ENCODE measurements at places on chromosomes 4 and X.
A peak's percentile ranks its signal among the peaks of the same experiment; 100 is the strongest.

DNA sequence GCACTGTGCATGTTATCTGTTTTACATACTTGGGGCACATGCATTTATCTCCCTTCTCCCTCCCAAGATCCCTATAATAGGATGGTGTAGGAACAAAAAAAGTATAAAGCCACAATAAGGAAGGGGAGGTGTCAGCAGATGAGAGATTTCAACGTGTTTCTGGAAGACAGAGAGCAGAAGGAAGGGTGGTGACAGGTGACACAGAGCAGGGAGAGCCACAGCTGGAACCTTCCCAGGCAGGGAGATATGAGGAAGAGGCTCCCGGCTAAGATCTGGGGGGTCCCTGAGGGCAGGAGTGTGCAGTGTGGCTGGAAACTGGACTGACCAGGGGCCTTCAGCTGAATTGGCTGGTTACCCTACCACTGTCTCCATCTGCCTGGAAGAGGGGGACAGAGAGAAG lies 107.4 kb downstream of the BCOR start:
- no peak for DNase-seq

GRCh38 chrX:54675762-54676161 lies 122.3 kb downstream of the ITIH6 start:
- no peak for DNase-seq

GRCh38 chr4:146236216-146236615 lies 21.9 kb downstream of the REELD1 start:
- no peak for DNase-seq

DNA sequence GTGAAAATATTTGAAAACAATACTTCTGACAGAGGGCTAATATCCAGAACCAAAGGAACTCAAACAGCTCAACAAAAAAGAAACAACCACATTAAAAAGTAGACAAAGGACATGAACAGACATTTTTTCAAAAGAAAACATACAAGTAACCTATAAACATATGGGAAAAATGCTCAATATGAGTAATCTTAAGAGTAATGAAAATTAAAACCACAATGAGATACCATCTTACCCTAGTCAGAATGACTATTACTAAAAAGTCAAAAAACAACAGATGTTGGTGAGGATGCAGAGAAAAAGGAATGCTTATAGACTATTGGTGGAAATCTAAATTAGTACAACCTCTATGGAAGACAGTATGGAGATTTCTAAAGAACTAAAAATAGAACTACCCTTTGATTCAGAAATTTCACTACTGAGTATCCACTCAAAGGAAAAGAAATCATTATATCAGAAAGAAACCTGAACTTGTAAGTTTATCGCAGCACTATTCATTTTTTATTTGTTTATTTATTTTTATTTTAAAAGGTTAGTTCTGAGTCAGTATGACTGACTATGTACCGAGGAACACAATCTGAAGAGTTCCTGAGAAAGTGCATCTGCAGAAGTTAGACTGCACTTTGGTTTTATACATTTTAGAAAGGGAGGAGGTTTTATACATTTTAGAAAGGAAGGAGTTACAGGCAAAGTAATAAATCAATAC lies 231.3 kb downstream of the INPP4B start:
- DNase-seq, result peak; percentile 71

DNA sequence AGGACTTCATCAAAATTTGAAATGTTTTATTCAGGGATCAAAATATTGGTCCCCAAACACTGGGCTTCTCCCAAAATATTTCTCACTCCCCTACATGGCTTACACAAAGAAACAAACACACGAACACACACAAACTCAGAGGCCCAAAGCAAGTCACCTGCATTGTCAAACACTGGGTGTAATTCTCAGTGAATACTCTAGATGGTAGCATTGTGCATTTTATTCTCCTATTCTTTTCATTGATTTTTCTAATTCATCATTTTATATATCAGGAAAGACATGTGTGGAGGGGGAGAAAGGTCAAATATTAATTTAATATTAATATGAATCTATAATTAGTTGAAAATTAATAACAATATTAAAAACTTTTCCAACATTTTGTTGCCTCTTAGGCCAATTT lies 72.3 kb upstream of the TNMD start:
- no peak for DNase-seq

DNA sequence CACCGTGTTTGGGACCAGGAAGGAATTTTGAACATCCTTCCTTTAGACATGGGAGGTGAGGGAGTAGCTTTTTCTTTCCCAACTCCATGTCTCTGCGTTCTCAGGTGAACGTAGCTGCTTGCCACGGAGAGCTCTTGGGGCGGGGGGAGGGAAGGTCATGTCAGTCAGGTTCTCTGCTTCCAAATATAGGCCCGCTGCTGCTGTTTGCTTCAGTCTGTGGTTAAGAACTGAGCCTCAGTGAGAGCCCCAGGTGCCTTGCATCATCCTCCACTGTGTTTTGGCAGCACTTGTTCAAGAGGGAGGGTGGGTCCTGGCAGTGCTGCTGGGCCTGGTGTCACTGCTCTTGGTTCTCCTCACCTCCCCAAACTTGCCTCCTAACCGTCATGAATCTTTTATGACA lies 46.5 kb downstream of the HADH start:
- DNase-seq, result no peak

DNA sequence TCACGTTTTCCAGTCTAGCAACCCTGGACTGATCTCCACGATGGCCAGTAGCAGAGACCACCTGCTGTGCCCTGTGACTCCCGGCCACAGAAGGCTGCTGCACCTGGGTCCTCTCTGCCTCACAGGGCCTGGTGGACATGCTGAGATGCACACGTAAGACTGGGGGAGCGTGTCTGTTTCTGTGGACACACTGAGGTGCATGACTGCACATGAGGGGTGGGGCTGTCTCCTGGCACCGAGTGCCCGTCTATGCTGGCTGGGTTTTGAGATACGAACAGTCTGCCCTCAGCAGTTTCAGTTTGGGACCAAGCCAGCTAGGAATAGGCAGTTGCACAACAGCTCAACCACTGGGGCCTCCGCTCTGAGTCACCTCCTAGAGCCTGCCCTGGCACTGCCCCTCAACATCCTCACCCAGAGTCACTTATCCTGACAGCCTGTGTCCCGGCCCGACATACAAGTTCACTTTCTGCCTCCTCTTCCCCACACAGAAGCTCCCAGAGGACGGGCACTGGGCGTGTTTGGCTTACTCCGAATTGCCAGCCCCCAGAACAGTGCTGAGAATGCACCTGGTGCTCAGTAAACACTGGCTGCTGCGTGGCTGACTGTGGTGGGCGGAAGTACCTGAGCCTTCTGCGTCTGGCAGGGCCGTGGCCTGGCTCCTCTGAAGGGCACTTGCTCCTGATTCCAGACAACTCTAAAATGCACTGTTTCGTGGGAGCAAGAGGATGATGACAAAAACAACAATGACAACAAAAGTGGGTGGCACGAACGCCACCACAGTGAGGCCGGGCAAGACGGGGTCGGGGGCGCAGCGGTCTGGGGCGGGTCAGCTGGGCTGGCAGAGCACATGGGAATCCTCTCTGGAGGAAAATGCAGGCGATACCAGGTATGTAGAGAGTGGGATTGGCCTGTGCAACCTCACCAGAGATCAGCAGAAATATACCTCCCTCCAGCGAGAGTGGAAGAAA lies 30.9 kb downstream of the RNF212 start:
- peak; percentile 65 for DNase-seq

- DNase-seq, result no peak
These were observed 63.2 kb downstream of the SPIN3 start for GRCh38 chrX:56932106-56932505.

- DNase-seq, result no peak
These were observed 37.7 kb downstream of the NOP14 start for GRCh38 chr4:2925496-2925895.

DNA sequence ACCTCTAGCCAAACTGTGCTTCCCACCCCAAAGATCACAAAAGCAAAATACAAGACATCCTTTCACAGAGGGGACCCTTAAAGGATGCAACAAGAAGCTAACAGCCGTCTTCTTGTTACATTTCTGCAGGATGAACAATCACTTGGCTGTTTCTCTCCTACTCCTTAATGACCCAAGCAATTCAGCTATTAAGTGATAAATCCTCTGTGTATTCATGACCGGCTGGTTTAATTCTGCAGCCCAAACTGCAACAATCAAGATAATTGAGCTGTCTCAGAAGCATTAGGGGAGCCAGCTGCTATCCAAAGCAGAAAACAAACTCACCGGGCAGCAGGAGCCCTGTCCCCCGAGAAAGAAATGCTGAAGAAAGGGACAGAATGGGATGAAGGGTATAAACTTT lies 85.9 kb upstream of the ACSL4 start:
- DNase-seq, result no peak

GRCh38 chr4:60016971-60017370 lies 1183.2 kb upstream of the ADGRL3 start:
- no peak for DNase-seq

GRCh38 chrX:153723351-153724251 lies 586 bp downstream of the BCAP31 start:
- DNase-seq, result peak; percentile 42

DNA sequence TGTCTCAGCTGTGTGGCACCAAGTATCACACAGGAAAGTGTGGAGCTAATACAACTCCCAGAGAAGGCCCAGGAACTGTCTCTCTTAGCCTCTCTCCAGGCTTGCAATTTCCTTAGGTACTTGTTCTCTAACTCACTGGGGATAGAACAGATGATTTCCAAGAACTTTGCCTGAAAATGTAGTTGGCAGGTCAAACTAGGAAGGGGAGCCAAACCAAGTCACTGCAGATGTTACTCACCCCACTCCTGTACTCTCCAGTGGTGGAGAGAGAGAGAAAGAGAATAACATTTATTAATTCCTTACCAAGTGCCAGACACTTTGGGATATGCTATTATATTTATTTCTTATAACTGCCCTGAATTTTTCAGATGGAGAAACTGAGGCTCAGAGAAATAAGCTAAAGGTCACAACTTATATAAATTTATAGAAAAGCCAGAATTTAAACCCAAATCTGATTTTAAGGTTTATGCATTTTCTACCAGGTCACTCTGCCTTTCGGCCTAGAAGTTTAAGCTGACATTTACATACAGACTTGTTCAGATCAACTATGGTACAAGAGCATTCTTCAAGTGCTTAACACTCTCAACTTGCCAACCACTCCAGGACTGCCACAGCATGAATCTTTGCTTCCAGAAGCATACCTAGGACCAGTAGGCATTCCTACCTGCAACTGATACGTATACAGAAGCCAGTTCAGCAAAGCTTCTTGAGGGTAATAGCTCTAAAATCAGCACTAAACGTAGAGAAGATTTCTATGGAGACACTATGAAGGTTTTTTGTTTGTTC lies 248.6 kb upstream of the ETNPPL start:
- DNase-seq, result no peak

DNA sequence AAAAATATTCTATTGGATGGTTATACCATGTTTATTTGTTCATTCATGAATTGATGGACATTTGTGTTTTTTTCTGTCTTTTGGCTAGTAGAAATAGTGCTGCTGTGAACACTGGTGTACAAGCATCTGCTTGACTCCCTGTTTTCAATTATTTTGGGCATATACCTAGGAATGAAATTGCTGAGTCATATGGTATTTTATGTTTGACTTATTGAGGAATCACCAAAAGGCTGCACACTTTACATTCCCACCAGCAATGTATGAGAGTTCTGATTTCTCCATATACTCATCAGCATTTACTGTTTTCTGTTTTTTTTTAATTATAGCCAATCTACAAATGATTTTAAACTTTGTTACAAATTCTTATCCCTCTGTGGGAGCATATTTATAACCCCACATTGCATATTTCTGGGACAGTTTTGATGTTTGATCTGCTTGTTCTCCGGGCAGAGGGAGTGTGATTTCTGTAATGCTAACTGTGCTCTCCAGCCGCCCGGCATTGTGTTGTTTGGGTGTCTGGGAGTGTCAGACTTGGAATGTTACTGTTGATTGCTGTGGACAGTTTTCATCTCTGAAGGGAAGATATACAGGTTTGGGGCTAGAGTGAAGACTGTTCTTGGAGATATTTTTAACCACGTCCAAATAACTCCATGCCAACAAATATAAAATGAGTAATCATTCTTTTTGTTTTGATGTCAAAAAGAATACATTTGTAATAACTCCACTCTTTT lies 60.5 kb upstream of the PGRMC2 start:
- peak; percentile 45 for DNase-seq

DNA sequence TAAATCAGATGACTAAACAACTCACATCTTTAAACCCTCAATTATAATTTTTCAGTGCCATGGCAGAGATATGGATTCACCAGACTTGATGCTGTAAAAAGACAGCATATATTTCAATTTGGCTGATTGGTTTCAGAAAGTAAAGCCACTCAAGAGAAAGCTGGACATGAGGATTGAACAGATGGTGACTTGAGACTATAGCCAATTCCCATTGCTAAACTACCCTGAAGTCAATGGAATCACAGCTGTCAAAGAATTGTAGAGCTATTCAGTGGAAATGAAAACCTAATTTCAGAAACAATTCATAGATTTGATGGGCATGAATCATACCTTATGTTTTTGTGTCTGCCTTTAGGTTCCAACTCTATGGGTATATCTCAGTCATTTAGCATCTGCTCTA lies 510.6 kb upstream of the BOD1L1 start:
- no peak for DNase-seq

DNA sequence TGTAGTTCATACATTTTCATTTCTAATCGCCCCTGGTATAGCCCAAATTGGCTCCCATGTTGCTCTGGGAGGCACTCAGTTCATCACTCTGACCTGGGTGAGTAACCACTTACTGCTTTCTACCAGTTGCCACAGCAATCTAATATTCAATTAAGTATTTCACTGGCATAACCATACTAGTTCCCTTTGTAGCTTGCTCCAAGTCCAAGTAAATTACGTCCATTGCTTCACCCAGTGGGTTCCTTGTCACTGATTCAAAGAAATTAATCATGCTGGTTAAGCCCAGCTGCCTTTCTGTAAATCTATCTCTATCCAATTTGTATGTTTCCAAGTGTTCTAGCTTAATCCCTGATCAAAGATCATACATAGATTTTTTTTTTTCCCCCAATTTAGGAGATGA lies 92.0 kb upstream of the CBR4 start:
- no peak for DNase-seq

DNA sequence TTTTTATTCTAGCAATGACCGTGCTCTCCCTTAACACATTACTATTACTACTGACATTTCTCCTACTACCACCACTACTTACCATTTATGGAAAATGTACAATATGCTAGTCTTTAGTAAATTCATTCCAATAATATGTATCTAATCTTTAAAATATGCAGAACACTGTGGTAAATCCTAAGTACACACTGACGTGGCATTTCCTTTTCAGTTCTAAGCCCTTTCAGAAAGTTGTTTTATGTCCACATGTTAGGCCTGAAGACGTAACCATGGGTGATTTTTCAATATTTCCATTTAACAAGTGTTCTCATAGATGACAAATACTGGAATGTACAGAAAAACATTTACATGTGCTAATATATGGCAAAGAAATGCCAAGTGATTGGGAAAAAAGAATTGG lies 268.6 kb upstream of the SLIT2 start:
- DNase-seq, result peak; percentile 96

DNA sequence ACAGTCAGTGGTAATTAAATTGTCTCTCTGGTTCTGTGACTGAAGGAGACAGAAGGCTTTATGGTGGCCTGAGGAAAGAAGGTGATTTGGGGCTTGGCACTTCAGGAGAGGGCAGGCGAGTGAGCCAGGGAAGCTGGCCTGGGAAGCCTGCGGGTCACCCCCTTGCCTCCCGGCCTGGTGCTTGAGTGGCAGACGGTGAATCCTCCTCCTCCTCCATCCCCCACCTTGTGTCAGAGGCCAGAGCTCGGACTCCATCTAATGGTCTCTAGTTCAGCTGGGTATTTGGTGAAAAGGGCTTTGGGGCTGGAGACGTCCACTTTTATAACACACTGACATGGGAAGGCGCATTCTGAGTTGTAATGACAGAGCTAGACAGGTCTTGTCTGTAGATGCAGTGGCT lies 8.7 kb downstream of the TMEM187 start:
- no peak for DNase-seq

- no peak for DNase-seq
These were observed 632.3 kb downstream of the BCOR start for GRCh38 chrX:39465467-39465866.

All from HCEC 1CT (cell line).